ENCODE measurements at places on chromosomes 13 and 19.

GRCh38 chr13:88103824-88104223 lies 432.7 kb downstream of the SLITRK5 start:
- DNase-seq, result no peak

DNA sequence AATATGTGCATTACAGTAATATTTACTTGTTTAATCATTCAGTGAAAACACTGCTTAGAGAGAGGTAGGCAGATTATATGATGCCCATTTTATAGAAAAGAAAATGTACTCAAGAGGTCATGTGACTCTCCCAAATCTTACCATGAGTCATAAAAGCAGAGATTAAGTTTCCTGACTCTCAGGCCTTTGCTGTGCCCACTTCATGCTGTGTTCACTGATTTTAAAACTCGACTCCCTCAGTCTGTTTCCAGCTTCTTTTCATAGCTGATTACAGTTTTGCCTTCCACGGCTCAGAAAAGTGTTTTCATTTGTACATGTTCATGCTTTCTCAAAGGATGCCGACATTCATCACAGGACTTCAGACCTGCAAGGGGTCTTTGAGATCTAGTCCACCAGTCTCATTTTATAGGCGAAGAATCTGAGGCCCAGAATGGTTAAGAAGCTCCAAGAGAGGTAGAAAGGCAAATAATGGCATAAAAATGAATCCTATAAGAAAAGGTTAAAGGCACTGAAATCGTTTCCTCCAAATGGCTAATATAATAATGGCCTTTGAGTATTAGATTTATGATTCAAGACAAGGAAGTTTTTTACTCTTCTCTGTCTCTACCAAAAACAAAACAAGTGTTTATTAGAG lies 9.0 kb upstream of the IPO5 start:
- DNase-seq, result no peak

GRCh38 chr19:1302533-1303239 lies 17.0 kb downstream of the EFNA2 start:
- DNase-seq, result no peak

GRCh38 chr19:51783372-51783771 lies 11.6 kb upstream of the FPR3 start:
- no peak for DNase-seq

GRCh38 chr19:57818378-57818777 lies 3.7 kb upstream of the ZNF552 start:
- no peak for DNase-seq

DNA sequence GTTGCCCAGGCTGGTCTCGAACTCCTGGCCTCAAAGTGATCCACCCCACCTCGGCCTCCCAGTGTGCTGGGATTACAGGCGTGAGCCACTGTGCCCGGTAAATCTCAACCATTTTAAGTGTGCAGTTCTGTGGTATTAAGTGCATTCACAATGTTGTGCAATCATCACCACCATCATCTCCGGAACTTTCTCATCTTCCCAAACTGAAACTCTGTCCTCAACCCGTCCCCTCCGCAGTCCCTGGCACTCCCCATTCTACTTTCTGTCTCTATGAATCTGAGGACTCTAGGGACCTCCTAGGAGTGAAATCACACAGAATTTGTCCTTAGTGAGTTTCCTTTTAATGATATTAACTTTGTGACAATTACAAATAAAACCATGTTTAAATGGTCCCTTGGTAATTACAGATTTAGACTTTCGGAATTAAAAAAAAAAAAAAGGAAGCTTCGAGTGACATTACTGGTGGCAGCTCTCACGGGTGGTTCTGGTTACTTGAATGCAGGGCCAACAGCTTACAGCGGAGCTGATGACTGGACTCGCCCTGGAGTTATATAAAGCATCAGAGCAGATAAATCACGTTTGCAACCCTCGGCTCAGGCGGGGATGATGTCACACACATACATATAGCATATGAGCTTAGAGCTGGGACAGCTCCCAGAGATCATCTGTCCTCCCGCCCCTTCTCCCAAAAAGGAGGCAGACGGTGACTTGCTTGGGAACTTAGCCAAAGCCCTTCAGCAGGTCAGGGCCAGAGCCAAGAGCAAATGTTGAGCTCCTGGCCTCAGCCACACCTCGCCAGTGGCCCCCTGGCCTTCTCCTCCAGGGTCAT lies 89.8 kb downstream of the ZNF557 start:
- DNase-seq, result no peak

GRCh38 chr19:5600797-5601196 lies 21.8 kb downstream of the SAFB2 start:
- no peak for DNase-seq

GRCh38 chr19:29674374-29675119 lies 9.3 kb downstream of the PLEKHF1 start:
- no peak for DNase-seq

- DNase-seq, result no peak
Measured at GRCh38 chr13:71979616-71980015, 112.6 kb upstream of the DACH1 start.

- no peak for DNase-seq
Measured at GRCh38 chr19:29329460-29330134, 116.6 kb upstream of the UQCRFS1 start.

DNA sequence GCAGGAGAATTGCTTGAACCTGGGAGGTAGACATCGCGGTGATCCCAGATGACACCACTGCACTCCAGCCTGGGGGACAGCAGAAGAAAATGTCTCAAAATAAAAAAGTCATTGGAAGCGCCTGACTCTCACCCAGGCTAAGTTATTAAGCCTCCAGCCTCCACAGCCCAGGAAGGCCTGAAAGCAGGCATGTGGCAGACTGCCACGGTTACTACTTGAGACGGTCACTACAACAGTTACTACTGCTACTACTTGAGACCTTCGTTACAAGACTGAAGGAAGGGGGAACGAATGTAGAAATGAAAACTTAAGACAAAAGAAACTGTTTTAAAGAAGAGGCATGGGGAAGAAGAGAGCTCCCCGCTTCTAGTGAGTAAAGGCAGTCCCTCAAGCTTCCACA lies 9.6 kb downstream of the PRR22 start:
- no peak for DNase-seq

GRCh38 chr19:15015946-15016542 lies 33.2 kb upstream of the CASP14 start:
- peak; percentile 3 for DNase-seq

DNA sequence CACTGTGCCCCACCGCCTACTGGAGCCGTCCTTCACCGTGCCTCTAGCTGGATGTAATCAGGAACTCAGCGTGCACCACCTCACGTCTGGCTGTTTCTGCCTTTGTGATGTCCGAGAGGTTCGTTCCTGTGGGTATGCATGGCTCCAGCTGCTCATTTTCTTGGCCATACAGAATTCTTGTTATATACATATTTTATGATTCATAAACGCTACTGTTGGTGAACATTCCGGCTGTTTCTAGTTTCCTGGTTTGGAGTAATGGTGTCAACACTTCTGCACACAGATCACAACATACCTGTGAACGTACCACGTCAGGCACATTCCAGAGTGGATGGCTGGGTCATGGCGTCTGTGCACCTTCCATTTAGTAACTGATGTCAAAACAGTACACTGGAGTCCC lies 14.6 kb downstream of the DCUN1D2 start:
- DNase-seq, result no peak

- no peak for DNase-seq
Measured at GRCh38 chr13:98549006-98549727, 27.7 kb downstream of the STK24 start.

DNA sequence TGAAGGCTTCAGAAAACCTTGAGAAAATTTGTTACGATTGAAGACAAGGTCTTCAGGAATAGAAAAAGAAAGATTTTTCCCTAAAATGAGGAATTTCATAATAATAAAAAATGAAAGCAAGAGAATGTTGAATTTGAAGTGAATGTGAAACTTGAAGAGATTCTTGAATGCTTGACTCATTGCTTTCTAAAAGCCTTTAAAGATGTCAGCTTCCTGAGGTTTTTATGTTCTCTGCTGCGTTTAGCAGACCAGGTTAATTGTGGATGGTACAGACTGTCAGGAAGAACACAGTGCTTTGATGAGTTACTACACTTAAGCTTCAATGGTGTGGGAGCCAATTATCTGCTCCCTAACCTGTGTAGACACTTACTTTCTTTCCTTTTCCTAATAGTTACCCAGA lies 96.3 kb upstream of the FNDC3A start:
- no peak for DNase-seq

GRCh38 chr19:2251106-2252054 lies 2.3 kb downstream of the AMH start:
- DNase-seq, result peak; percentile 51

DNA sequence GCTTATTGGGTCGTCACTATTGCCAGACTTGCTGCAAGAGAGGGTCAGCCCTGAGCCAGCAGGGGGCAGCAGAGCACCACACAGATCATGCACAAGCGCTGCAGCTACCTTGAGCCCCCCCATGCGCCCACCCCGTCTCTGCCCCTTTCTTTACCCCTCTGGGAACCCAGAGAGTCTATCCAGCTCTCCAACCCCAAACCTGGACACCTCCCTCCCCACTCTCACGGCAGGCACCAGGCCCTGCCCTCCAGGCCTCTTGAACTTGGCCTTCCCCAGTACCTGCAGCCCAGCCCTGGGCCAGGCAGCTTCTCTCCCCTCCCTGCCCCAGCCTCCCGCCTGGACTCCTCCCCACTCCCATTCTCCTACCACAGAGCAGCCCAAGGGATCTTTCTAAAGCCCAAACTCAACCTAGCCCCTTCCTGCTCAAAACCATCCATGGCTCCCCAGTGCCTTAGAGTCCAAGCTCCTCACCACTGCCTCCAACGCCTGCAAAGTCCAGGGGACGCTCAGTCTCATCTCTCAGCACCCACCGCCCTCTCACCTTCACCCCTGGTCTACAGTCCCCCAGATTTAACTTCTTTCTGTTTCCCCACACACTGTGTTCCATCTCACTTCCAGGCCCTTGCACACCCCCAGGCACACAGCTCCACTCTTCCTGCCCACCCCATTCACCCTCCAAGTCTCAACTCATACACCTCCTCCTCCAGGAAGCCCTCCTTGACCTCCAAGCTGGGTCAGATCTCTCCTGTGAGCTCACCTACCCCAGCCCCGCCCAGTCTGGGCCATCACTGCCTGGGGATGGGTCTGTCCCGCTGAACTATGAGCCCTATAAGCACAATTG lies 9.4 kb upstream of the CEACAM16 start:
- DNase-seq, result peak; percentile 86

DNA sequence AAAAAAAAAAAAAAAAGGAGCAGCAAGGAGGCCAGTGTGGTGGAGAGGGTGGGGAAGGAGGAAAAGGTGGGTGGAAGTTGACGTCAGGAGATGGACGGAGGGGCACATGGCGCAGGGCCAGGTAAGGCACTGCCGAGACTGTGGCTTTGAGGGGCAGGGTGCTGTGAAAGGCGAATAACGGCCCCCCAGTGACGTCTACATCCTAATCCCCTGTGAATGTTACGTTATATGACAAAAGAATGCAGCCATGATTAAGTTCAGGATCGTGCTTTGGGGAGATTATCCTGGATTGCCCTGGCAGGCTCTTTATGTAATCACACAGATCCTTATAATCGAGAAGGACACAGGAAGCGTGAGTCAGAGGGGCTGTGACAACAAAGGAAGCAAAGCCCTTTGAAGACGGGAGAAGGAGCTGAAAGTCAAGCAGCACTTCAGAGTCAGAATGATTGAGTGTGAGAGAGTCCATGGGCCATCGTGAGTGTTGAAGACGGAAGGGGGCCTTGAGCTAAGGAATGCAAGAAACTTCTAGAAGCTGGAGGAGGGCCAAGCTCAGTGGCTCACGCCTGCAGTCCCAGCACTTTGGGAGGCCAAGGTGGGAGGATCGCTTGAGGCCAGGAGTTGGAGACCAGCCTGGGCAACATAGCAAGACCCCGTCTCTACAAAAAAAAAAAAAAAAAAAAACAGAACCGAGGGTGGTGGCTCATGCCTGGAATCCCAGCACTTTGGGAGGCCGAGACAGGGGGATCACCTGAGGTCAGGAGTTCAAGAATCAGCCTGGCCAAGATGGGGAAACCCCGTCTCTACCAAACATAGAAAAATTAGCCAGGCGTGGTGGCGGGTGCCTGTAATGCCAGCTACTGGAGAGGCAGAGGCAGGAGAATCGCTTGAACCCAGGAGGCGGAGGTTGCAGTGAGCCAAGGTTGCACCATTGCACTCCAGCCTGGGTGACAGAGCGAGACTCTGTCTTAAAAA lies 13.8 kb upstream of the CEACAM16 start:
- peak; percentile 26 for DNase-seq

GRCh38 chr13:90205911-90206310 lies 1141.6 kb upstream of the MIR17HG start:
- DNase-seq, result no peak

DNA sequence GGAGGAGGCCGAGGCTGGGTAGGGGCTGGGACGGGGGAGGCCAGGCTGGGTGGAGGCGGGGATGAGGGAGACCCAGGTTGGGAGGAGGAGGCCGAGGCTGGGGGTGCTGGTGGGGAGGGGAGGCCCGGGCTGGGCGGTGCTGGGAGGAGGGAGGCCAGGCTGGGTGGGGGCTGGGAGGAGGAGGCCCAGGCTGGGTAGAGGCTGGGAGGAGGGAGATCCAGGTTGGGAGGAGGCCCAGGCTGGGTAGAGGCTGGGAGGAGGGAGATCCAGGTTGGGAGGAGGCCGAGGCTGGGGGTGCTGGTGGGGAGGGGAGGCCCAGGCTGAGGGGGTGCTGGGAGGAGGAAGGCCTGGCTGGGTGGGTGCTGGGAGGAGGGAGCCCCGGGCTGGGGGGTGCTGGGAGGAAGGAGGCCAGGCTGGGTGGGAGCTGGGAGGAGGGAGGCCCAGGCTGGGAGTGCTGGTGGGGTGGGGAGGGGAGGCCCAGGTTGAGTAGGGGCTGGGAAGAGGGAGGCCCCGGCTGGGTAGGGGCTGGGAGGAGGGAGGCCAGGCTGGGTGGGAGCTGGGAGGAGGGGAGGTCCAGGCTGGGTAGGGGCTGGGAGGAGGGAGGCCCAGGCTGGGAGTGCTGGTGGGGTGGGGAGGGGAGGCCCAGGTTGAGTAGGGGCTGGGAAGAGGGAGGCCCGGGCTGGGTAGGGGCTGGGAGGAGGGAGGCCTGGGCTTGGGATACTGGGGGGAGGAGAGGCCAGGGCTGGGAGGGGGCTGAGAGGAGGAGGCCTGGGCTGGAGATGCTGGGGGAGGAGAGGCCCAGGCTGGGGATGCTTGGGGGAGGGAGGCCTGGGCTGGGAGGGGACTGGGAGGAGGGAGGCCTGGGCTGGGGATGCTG lies 10.7 kb downstream of the TPGS1 start:
- DNase-seq, result no peak

- no peak for DNase-seq
Measured at GRCh38 chr19:35009424-35010415, 9.6 kb downstream of the GRAMD1A start.

DNA sequence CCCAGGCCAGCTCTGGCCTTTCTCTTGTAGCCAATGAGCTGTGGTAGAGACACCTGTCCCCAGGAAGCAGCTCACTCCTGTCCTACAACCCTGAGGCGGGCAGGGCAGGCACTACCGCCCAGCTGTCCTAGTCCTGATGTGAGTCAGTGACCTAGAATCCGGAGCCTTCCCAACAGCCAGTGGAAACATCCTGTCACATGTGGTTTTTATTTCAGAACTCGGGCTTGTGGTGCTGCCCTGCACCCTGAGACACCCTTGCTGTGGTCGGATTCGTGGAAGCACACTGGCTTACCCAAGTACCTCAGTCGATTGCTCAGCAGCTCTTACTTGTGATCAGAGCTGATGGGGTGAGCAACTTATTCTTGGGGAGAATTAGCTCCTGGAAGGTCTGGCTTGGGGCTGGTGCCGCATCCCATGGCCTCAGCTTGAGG lies 83.6 kb upstream of the ARHGEF7 start:
- peak; percentile 10 for DNase-seq

- DNase-seq, result no peak
Measured at GRCh38 chr13:24271231-24271600, 38.2 kb upstream of the C1QTNF9 start.
